Activated CD4-positive, alpha-beta T cell treated with anti-CD3 and anti-CD28 coated beads for 24 hours (primary cell): ENCODE measurements at places on chromosomes 5 and 9.

GRCh38 chr5:91266184-91266705 is 116.9 kb downstream of the ARRDC3 start:
- DNase-seq, result no peak

DNA sequence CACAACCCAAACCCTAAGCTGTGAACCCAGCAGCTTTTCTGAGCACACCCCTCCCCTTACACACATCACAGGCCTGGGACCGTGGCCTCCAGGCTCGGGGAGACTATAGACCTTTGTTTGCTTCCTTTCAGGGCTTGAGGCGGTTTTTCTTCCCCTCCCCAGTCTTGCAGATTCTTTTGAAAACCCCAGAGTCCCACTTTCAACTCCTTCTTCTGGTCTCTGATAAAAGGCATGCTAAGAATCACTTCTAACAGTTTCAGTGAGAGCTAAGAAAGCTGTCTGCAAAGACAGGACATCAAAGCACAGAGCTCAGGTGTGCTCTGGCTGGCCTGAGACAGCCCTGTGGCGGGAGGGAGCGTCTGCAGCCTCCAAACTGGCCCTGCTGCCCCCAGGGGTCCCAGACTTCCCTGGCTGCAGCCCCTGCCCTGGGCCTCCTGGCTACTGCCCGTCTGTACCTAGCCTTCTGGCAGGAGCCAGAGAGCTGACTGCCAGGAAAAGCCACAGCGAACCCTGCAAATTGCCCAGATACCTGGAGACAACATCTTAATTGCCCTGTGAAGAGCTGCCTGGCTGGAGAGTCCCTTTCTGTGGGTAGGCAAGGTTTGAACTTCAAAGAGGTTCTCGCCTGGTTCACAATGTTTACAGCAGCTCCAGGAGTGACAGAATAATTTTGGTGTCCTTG is 138.9 kb downstream of the GADD45G start:
- DNase-seq, result no peak

- no peak for DNase-seq
These were observed 118.6 kb downstream of the KDM4C start for GRCh38 chr9:6876195-6876894.

DNA sequence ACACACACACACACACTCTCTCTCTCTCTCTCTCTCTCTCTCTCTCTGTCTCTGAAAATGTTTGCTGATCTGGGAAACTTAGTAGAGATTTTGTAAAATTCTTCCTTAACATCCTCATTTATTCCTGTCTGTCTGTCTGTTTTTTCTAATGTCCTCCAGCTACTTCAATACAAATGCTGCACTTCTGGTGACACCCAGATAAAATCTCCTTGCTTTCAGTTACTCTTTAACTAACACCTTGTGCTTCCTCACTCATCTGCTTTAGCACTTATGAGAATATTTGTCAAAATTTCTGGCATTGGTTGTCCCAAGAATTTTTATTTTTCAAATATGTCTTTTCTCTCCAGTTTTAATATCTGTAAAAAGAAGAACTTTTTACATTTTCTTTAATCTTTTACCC is 35.0 kb upstream of the ARRDC3 start:
- DNase-seq, result no peak

DNA sequence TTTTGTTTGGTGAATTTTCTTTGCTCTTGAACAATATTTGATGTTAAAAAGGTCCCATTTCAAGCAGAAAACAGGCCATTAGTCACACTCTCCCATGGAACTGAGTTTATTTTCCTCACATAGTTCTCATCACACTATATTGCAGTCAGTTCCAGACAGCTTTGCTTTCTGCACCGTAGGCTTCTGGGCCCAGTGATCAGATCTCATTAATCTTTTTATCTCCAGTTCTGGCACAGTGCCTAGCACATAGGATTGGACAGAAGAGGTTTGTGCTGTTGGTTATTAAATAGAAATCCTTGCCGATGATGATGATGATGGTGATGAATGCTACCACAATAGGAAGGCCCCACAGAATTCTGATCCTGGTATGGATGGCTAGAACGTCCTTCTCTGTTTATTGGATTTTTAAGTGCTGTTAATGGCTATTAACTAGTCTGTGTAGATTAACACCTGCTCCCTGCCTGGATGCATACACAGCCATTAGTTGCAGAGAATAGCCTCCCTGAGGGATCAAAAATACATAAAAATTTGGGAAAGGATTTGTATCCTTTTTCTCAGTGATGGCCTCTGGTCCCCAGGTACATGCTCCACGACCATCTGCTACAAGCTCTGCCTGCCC is 52.0 kb upstream of the NTRK2 start:
- DNase-seq, result no peak

GRCh38 chr5:53023969-53024368 is 34.8 kb downstream of the ITGA2 start:
- DNase-seq, result no peak

DNA sequence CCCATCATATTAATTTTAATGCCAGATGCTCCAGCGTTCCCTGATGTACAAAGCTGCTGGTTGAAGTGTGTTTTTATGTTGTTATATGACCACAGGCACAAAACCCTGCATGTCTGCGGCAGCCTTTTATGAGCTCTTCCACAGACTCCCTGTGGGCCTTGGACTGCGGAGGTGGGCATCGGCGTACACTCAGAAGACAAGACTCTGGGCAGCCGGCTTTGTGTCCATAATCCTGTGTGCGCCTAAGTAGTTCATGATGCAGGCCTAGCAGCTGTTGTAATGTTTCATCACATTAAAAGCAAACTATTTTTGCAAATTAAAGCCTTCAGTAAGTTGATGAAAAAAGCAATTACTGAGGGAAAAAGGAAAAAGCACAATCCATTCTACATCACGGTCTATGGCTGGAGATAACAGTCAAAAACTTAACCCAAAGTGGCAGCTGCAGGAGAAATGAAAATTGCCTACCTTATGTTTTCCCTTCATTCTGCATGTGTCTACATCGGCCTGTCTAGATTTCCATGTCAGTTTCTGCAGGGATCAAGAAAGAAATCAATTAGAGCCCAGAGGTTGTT is 78.8 kb downstream of the SEMA6A start:
- no peak for DNase-seq

GRCh38 chr9:12843735-12844134 is 68.9 kb downstream of the LURAP1L start:
- DNase-seq, result no peak

DNA sequence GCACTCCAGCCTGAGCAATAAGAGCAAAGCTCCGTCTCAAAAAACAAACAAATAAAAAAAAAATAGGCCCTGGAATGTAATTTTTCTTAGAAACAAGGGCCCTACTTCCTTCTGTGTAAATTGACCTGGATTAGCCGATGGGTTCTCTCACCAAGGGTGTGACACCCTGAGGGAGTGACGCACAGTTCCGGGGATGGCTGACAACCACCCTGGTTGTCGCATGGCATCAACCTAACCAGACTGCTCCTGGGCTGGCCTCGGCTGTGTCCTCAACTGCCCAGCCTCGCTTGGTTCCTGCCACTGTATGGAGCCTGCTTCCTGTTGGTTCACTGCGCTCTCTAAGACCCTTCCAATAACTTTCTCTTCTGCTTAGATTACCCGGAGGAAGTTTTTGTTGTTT is 51.2 kb upstream of the SPATA31D4 start:
- DNase-seq, result no peak

GRCh38 chr5:157659868-157660660 is 7.8 kb upstream of the SOX30 start:
- DNase-seq, result no peak

DNA sequence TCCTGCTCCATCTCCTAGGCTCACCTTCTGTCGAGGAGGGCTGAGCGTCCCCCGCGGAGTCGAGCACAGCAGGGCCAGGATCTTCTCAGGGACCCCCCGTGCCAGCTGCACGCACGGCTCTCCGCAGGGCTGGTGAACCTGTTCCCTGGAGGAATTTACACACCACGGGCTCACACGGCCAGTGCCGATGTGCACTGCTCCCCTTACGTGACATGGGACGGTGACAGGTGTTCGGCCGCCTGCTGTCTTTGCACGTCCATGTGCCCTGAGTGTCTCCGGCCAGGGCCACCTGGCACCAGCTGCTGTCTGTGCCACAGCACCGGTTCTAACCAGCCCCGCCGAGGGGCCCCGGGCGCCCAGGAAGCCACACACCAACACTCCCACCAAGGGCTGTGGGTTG is 8.7 kb upstream of the AGPAT2 start:
- DNase-seq, result no peak

DNA sequence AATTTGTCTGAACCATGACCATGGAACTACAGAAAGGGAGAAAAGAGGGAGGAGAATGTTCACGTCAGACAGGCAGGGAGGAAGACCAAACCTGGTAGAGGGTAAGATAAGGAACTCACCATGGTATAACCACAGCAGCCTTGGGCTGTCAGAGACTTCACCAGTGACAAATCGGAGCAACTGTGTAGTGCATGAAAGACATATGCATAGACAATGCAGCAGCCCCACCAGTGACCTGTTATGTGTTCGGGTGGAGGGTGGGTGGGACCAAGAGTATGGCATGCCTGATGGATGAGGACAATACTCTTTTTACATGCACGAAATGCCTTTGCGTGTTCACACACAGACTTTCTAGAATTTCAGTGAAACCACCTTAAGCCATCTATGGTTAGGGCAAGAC is 221.8 kb upstream of the RASEF start:
- no peak for DNase-seq

DNA sequence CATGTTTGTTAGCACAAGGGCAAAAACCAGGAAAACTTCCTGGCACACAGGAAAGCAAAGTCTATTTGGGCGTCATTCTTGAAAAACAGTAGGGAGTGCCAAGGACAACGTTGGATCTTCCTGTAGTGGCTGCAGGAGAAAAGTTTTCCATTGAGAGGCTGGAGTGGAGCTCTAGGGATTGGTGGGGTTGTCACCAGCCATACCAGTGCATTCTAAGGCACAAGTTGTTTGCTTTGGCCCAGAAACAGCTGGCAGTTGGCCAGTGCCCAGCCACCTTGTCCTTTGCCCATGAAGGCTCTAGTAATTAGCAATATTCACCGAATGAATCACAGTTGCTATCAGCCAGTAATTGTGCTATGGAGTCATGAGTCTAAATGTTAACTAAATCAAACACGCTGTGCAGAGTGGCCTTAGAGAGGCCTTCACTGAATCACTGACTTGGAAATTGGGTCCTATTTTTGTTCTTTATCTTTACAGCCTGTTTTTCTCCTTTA is 26.4 kb downstream of the TNFSF15 start:
- DNase-seq, result no peak

- DNase-seq, result no peak
These were observed 28.8 kb upstream of the SCAMP1 start for GRCh38 chr5:78331523-78332080.

GRCh38 chr9:81389569-81389993 is 299.8 kb downstream of the TLE1 start:
- no peak for DNase-seq

GRCh38 chr5:167573370-167574127 is 717.9 kb upstream of the WWC1 start:
- no peak for DNase-seq

DNA sequence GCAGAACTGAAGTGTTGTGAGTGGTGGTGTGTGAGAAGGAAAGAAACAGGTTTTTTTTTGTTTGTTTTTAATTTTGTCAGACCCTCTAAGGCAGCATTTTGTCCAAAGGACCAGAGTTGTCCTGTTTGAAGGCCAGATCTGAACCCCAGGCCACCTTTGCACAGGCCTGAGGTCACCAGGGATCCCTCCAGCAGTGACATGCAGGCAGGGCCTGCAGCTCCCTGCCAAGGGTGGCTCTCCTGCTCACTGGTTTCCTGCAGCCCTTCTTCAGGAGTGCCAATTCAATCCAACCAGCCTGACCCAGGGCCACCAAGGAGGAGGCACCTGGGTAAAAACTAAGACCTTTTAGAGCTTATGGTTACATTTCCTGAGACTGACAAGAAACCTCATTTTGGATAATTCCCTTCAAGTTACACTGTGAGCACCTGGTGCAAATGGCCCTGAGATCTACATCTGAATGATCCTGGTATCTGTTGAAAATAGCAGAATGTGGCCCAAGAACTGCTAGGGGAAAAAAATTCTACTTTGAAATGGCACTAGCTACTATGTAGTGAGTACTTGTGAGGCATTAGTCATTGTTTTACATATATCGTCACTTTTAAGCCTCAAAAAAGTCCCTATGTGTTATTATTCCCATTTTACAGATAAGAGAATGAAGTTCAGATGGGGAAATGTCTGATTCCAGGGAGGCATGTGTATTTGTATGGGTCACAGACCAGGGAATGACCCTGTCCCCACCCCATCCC is 33.5 kb upstream of the SMU1 start:
- no peak for DNase-seq
